Stimulated activated CD8-positive, alpha-beta memory T cell treated with anti-CD3 and anti-CD28 coated beads, Interleukin-7, amount 100 ng/mL, for 48 hours (primary cell): ENCODE measurements at places on chromosomes 12 and 14.

GRCh38 chr14:28398506-28398905, 368.1 kb upstream of the FOXG1 start:
- DNase-seq, result no peak

- DNase-seq, result no peak
Observed at GRCh38 chr14:84856751-84857534, 673.0 kb upstream of the FLRT2 start.

- DNase-seq, result no peak
Observed at GRCh38 chr14:37251775-37252174, 54.0 kb downstream of the MIPOL1 start.

- DNase-seq, result no peak
Observed at GRCh38 chr14:91862417-91862816, 4.9 kb downstream of the TC2N start.

DNA sequence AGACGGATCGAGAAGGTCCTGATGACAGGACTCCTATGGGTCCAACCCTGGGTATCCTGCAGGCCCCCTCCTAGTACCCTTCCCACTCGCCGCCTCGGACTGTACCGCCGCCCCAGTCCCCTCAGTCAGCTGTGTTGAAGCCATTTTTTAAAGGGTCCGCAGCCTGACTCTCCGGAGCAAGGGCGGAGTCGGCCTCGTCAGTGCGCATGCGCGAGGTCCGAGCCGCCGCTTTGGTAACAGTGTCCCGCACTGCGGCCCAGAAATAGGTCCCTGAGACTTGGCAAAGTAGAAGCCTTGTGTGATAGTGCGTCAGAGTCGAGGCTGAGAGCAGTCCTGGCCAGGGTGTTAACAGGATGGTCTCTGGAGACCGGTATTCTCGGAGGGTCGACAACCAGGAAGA, 769.0 kb upstream of the ALG10B start:
- DNase-seq, result no peak

- no peak for DNase-seq
Observed at GRCh38 chr14:66365388-66365787, 120.8 kb upstream of the CCDC196 start.

GRCh38 chr14:29650554-29651269, 276.9 kb downstream of the PRKD1 start:
- DNase-seq, result no peak

DNA sequence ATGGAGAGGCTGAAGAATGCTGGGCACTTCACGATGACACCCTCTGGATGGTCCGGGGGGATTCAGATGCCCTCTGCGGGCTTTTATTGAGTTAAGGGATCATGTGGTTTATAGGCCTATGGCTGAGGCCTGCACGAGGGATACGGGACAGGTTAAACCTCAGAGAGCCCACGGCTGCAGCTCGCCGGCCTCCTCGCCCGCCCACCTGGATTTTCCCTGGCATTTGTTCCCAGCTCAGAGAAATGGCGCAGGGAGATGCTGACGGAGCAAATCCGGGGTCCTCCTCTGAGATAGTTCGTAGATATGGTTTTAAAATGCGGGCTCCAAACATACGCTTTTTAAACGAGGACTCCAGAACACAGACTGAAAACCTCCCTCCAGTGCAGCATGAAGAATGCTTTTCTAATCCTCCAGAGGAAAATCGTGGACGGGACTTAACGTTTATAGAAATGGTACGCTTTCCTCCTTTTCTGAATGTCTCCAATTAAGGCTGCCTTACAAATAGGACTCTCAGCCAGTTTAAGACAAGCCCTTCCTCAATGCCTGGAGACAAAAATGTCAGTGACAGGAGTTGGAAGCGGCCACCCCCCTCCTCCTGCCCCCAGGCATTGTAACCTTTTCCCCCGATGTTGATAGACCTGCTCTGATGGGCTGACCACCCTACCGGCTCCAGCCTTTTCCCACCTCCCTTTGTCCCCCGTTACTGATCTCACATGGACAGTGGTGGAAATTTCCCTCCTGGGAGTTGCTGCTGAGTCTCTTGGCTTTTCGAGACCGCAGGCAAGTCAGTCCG, 16.6 kb downstream of the CCND2 start:
- no peak for DNase-seq
